Fibroblast of villous mesenchyme (primary cell): ENCODE measurements at places on chromosomes 1 and 21. TPM values are rescaled to one million over a fixed set of nuclear protein-coding genes. Genes with fewer than 3 reads are reported as not detected.
A peak's percentile ranks its signal among the peaks of the same experiment; 100 is the strongest.

Gene ATP1A4
- not detected in 2 replicates for total RNA-seq

Gene ADPRS
- total RNA-seq, result 25.0 and 26.4 TPM in 2 replicates

Gene PTPRC
- 0.64 and 3.5 TPM in 2 replicates for total RNA-seq

Gene CEP85
- total RNA-seq, result 9.3 and 13.0 TPM in 2 replicates

Gene MROH9
- under 0.01 TPM in 2 replicates for total RNA-seq

DNA sequence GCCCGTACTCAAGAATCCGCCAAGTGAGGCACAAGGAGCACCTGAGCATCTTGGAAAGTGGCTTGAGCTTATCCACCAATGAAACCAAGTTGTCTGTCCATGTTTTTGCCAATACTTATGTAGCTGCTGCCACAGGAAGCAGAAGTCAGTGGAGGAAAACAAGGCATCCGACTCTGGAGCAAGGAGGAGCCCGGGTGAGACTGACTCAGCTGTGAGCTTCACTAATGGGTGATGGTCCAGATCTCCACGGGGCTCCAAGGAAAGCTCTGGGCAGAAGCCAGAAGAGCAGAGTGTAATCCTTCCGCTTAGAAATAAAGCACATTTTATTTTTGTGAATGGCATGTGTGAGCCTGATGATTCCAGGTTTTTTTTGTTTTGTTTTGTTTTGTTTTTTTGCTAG is 12.3 kb upstream of the SSR2 start:
- DNase-seq, result no peak

DNA sequence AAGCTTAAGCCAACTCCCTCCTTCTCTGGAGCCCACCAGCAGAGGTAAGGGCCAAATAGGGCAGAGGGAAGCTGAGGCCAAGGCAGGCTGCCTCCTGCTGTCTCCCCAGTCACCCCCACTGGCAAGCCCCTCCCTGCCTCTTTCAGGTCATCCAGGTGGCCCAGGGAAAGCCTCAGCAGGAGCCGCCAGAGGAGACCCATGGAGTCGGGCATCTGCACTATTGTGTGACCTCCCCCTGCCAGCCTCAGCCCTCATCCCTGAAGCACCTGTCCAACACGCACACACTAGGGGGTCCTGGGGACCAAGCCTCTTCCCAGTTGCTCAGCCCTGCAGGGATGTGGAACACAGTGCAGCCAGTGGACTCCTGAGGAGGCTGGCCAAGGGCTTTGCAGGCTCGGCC is 5.3 kb upstream of the NAXE start:
- DNase-seq, result no peak

- peak; percentile 20 for DNase-seq
Measured at GRCh38 chr1:72197786-72198185, 84.6 kb downstream of the NEGR1 start.

DNA sequence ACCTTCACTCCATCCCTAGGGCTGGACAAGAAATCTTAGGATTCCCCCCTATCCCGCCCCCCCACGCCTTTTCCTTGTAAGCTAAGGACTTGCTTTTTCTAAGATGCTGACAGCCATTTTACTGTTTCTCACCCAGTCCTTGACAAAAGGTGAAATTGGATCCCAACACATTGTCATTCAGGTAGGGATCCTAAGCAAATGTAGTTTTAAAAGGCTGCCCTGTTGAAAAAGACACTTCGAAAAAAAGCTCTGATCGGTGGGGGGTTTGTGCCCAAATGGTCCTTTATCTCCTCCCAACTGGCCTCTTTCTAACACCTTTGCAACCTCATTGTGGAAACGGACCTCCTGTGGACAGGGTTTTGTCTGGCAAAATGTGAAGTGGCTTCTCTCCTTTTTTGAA is 2.9 kb downstream of the CACHD1 start:
- DNase-seq, result no peak
